ENCODE measurements at places on chromosomes 2 and 18.

GRCh38 chr2:151114874-151115273 lies 146.8 kb downstream of the RBM43 start:
- DNase-seq, result no peak

- DNase-seq, result no peak
Measured at GRCh38 chr2:159807183-159808031, 9.4 kb upstream of the CD302 start.

DNA sequence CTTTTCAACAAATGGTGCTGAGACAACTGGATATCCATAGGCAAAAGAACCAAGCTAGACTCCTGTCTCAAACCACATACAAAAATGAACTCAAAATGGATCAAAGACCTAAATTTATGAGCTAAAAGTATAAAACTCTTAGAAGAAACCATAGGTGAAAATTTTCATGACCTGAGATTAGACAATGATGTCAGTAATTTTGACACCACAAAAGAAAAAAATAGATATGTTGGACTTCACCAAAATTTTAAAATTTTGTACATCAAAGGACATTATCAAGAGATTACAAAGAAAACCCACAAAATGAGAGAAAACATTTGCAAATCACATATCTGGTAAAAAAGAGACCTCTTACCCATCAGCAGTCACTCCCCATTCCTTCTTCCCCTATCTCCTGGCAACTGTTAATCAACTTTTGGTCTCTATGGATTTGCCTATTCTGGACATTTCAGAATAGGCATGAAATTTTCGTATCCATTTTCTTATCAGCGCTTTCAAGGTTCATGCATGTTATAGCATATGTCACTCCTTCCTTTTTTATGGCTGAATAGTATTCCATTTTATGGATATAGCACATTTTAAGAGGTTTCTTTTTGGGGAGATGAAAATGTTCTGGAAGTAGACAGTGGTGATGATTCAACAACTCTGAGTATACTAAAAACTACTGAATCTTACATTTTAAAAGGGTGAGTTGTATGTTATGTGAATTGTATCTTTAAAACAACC lies 43.3 kb downstream of the FAM178B start:
- DNase-seq, result no peak

DNA sequence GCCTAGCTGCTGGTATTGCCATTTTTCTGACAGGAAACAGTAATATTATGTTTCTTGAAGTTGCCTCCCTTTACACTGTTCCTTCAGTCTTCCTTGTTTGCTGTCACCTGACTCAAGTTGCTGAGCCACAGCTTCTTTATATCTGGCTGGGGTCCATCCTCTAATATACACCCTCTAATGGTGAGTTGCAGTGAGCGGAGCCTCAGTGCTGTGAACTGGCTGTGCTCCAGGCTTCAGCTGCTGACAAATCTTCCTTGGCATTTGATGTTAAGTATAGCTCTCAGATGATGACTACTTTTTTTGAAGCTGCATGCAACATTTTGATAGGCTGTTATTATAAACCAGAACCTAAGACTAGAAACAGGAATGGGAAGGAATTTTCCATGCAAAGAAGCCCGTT lies 366.7 kb downstream of the NUP35 start:
- DNase-seq, result no peak

- no peak for DNase-seq
Measured at GRCh38 chr2:185222311-185222710, 516.3 kb upstream of the FSIP2 start.

DNA sequence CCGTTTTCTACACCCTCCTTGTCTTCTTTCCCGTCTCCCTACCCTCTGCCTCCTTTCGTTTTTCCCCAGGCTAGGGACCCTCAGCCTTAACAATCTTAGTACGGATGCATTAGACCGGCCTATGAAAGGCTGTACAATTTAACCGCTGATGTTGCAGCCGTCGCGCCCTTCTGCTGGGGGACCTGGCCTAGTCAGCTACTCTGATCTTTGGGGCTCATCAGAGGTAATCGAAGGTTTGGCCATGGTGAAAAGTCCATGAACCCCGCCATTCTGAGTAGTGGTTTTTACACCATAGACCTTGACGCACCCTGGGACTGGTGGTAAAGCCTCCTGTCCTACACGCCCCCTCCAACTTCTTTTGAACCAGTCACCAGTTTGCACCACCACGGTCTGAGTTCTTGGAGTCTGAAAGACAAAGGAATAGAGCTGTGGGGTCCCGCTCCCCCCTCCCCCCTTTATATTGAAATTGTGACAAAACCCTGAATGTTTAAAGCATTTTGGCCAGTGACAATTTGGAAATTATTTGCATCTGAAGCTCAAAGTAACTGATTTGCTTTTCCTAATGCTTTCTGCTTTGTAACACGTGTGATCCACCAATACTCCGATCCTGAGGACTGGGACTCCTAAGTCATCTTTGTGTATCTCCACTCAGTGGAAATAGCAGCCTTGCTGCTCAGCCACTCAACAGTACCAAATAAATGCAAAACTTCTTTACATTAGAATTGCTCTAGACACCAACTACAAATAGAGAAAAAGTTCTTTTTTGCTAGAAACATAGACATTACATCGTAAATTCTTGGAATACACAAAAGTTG lies 642 bp upstream of the SRSF7 start:
- DNase-seq, result no peak

GRCh38 chr2:205607146-205607545 lies 75.2 kb upstream of the NRP2 start:
- no peak for DNase-seq

GRCh38 chr2:200408428-200409316 lies 101.2 kb downstream of the KCTD18 start:
- peak; percentile 85 for DNase-seq

GRCh38 chr2:169095621-169096105 lies 26.3 kb downstream of the DHRS9 start:
- DNase-seq, result peak; percentile 82

- DNase-seq, result no peak
Measured at GRCh38 chr18:35511428-35511827, 13.7 kb upstream of the INO80C start.

DNA sequence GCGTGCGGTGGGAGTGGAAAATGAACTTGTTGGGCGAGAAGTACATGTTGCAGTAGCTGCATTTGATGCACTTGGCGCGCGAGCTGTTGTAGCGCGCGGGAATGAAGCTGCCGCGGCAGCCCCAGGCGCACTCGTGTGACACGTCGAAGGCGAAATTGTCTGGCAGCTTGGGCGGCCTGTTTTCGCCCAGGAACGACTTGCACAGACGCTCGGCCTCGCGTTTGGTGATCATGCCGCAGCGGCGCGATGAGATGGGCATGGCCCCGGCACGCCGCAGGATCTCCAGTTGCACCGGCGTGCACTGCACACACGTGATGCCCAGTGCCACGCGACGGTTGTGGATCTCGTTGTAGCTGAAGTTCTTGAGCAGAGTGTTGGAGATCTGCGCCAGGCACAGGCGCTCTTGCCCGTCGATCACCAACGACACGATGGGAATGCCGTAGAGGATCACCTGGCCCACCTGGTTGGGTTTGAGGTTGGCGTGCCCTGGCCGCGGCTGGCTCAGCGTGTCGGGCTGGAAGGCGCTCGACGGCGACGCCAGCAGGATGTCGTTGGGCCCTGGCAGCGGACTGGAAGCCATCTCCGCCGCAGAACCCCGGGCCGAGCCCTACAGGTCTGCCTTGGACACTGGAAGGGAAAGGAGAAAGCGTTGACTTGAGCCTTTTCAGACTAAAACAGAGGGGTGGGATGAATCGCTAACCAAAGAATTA lies 2.7 kb downstream of the SKOR2 start:
- no peak for DNase-seq

GRCh38 chr2:237735798-237736197 lies 62.8 kb upstream of the RBM44 start:
- no peak for DNase-seq

DNA sequence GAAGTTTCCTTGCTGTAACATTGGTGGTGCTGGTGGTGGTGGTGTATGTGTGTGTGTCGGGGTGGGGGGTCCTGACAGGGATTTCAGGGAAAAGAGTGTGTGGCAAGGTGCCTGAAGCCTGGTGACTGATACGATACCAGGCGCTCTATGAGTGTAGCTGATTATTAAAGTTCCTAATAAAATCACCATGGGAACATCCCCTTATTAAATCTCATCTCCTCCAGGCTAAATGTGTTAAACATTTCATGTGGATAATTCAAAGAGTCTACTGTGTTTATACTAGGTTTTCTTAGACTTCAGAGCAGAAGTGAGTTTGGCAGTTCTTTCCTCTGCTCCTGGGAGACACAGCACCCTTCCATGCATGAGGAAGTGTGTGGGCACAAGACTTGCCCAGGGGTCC lies 82.0 kb downstream of the THNSL2 start:
- DNase-seq, result no peak

DNA sequence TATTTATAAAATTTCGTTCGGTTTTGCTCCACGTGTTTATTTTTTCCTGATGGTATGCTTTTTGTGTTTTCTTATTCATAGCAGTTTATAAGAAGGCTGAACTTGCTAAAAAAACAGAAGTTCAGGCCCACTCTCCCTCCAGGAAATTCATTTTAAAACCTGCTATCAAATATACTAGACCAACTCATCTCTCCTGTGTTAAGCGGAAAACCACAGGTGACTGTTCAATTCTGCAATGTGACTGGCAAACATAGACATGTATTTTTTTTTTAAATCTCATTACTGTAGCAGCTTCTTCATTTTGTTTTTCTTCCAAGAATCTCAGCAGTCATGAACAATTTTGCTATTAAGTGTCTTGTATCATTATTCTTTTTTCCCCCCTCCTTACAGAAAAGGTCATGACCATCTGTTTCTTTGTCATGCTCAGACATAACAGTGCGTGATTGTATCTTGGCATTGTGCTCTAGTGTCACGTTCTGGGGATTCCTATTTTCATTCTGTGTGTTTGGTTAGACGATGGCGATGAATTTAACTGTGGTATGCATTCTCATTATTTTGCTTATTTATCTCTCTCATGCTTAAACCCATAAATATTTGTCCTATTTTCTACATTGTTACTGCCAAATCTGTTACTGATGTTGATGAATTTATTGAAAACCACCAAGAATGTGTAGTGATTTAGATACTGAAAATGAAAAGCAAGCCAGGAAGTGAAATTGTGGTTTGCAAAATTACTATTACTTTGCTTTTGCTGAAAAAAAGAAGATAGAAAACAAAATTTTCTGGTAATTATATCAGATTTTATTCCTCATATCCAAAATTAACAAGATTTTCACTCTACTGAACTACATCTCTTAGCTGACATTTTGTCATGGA lies 74.6 kb upstream of the UNC80 start:
- DNase-seq, result no peak

DNA sequence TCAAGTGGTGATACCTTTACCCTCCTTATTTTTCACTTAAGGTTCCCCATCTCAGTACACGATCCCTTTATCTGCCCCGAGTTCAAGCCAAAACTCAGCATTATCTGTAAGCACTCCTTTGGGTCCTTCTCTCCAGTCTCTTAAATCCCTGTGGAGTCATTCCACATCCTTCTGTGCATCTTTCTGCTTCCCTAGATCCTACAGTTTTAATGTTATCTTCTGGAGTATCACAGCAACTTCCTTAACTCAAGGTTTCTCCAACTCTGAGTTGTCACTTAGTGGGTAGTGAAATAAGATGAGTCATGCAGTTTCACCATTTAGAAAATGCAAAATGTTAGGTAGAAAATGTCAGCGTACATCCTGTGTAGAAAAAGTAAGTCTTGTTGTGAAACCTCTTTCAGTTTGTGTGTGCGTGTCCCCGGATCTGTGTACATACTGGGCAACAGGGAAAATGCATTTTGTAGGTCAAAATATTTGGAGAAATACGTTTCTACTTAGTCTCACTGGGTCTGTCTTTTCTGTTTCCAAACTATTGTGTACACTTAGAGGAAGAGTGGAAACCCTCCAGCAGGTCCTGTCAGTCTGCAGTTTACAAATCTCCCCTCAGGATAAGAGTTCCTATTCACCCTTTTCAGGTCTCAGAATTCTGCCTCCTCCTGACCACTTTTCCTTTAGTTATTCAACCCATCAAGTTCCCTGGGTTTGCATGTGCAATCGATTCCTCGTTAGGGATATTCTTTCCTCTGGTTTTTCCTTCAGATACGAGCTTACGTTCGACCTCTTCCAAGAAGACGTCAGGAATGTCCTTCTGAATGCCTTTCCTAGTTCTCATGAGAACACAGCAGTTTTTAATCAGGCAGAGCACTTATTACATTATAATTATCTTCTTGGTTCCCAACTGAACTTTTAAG lies 154.8 kb downstream of the TGIF1 start:
- peak; percentile 91 for DNase-seq

DNA sequence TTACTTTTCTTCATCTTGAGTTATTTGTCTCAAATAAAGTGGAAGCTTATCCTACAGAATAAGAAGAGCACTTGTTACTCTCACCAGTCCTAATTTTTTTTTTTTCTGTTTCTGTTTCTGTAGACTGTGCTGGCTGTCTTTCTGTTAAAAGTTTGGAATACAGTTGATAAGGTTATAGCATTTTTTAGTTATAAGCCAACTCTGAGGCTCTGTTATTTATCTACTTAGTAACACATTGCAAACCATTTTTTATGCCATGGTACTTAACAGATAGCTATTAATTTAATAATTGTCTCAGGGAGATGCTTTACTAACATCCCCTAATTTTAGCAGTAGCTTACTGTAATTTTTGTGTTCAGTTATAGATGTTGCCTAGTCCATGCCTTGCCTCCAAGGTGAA lies 37.9 kb downstream of the CREB1 start:
- DNase-seq, result no peak

DNA sequence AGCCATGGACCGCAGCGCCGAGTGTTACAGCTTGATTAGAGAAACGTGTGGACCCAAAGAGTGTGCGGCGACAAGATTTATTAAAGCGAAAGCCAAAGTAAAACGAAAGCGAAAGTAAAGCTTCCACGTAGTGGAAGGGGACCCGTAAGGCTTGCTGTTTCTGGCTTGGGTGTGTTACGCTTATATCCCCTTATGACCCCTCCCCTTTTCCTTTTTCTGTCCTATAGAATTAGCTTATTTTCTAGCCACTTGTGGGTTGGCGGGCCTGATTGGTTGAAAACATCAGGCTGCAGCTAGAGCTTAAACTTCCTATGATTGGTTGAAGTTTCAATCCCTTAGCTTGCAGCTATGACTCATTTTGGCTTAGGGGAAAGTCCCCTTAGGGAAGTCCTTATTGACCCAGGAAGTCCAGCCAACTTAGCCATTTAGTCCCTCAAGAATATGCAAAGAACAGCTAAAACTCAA lies 969.7 kb downstream of the DCDC2C start:
- DNase-seq, result no peak

DNA sequence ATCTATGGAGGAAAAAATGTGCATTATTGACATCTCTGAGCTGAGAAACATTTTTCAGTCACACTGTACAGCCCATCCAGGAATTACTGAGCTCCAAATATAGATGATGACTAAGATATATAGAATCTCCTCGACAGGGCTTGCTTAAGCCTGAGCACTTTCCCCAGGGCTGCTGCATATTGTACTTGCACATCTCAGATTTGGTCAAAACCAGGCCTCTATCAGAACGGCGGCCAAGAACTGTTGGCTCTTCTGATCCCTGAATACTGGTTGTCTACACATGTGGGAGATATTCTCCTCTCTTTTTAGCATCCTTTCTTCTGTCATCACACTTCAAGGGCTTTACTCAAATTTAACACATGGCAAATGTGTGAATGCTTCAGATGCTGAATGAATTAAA lies 201.5 kb upstream of the SLC35G4 start:
- DNase-seq, result no peak
